GM04503 (cell line): ENCODE measurements at places on chromosomes 7 and 10.

DNA sequence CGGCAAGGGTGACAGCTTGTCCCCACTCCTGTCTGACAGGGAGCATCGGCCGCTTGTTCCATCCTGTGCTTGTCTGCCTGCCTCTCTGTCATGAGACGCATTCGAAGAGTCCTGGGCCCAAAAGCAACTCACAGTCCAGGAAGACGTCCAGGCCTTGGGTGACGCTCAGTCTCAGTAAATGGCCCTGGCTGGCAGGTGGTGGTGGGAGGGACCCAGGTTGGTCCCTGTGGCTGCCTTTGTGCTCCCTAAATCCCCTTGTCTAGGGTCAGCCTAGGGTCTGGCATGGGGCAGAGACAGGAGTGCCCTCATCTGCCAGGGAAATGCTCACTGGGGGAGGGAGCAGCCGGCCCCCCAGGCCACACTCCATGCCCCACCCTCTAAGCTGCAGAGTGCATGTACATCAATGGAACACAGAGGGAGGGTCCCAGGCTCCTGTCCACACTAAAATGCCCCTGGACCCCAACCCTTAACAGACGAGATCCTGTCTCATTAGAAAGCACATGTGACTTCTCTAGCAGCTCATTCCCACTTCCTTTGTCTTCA, 295.2 kb upstream of the ZNF32 start:
- no peak for DNase-seq

DNA sequence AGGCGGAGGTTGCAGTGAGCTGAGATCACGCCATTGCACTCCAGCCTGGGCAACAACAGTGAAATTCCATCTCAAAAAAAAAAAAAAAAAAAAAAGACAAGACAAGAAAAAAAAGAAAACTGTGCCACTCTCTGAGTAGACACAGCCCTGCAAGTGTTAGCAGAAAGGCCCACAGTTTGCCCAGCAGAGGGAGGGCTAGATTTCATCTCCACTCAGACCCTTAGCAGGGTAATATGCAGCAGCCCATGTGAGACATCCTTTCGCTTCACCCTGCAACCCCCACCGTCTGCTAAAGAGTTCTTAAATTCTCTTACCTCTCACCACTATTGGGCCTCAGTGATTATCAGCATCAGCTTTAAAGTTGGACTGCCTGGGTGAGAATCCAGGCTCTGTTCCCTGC, 38.2 kb downstream of the CTNNA3 start:
- no peak for DNase-seq

- no peak for DNase-seq
Observed at GRCh38 chr7:134313543-134313942, 3.2 kb downstream of the SLC35B4 start.

- no peak for DNase-seq
Observed at GRCh38 chr7:26153241-26153822, 1.3 kb downstream of the NFE2L3 start.

GRCh38 chr7:70303780-70304179, 705.5 kb downstream of the AUTS2 start:
- DNase-seq = no peak

DNA sequence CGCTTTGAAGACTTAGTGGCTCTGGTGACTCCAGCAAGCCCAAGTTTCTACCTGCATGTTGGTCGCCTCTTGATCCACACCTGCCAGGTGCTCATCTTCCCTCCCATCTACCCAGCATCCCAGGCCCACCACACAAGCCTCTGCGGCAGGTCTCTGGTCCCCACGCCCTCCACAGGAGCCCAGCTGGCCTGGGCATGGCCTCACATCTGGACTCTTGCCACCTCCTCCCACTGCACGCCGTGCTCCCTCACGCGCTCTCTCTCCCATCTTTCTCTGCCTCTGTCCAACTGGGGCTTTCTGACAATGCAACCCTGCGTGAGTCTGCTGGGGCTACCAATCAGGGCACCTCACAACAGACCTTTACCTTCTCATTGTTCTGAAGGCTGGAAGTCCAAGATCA, 50.2 kb upstream of the FGFR2 start:
- no peak for DNase-seq

GRCh38 chr7:37973915-37974314, 53.5 kb downstream of the EPDR1 start:
- DNase-seq = no peak

GRCh38 chr7:12738665-12739064, 51.2 kb downstream of the ARL4A start:
- no peak for DNase-seq

DNA sequence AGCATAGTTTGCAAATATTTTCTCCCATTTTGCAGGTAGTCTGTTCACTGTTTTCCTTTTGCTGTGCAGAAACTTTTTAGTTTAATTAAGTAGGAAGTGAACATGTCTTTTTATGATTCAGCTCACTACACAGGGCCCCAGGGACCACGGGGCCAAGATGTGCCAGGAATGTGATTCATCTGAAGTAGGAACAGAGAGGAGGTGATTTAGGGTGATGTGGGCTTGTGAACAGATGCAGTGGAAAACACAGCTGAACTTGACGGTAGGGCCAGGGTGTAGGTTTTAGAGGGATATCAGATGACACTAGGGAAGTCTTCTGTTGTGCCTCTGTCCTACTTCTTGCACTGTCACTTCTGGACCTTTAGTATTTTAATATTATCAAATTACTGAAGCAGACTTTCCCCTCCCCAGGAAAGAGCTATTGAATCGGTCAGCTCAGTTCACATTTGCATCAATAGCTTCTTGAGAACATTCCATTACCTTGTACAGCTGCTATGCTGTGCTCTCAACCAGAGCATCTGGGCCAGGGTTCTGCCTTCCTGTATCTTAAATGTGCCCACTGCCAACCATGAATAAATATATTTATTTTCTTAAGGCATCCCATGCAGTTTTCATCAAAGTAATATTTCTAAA, 96.9 kb downstream of the OSBPL3 start:
- peak; percentile 72 for DNase-seq

GRCh38 chr10:11257440-11258090, 239.9 kb downstream of the CELF2 start:
- DNase-seq = no peak

- DNase-seq = no peak
Observed at GRCh38 chr10:44993226-44993921, 7.3 kb upstream of the ZNF22 start.

- no peak for DNase-seq
Observed at GRCh38 chr10:97463363-97464132, 17.6 kb downstream of the ZDHHC16 start.

DNA sequence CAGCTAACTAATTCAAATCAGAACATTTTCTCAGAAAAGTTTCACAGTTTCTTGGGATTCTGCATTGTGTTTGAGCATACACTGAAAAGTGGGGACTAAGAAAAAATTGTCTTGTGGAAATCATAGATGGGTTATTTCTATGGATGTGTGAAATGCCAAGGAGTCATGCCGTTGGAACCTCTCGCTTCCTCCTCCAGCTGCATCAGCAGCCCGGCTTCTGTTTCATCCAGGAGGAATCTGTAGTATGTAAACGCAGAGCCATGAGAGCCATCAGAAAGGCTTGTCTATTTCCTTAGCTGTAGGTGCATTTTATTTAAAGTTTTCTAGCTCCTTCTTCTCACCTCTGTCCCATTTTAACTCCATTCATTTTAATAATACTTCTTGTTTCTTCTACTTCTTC, 1144.1 kb downstream of the GATA3 start:
- peak; percentile 19 for DNase-seq

GRCh38 chr10:115829521-115830205, 443.3 kb downstream of the GFRA1 start:
- DNase-seq = peak; percentile 60

DNA sequence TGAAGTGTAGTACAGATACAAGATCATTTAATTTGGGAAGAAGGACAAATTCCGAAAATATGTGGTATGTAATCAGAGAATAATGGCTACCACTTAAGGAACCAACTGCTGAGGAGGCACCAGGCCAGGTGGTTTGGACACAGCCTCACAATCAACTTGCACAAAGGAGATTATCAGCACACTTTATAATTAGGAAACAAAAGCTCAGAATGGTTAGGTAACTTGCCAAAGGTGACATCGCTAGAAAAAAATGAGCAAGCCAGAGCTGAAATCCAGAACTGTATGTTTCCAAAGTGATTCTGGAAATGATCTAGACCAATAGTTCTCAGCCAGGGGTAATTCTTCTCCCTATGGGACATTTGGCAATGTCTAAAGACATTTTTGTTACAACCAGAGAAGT, 36.6 kb downstream of the ERCC6 start:
- peak; percentile 17 for DNase-seq

GRCh38 chr10:79159141-79159651, 90.4 kb downstream of the ZMIZ1 start:
- peak; percentile 66 for DNase-seq

GRCh38 chr10:53331460-53331859, 558.9 kb upstream of the MBL2 start:
- DNase-seq = no peak

- DNase-seq = peak; percentile 92
Observed at GRCh38 chr10:110357252-110357780, 52.6 kb upstream of the SMNDC1 start.

GRCh38 chr7:157893535-157894044, 556.8 kb downstream of the DNAJB6 start:
- DNase-seq = no peak

DNA sequence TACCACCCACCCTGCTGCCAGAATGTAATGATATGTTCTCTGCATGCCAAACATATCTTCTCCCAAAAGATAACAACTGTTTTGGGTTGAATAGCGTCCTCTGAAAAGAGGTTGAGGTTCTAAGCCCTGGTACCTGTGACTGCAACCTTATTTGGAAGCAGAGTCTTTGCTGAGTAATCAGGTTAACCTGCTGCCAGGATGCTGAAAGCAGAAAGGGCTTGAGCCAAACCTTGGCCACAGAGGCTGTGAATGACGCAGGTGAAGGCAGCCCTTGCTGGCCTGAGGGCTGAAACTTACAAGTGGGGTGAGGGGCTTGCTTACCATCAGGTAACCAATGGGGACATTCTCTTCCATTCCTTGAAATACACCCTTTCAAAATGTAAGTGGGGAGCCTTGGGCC, 151.8 kb upstream of the RHEB start:
- no peak for DNase-seq

GRCh38 chr7:116421298-116421697, 78.2 kb upstream of the CAV2 start:
- DNase-seq = no peak

GRCh38 chr7:47814905-47815613, 133.2 kb downstream of the PKD1L1 start:
- no peak for DNase-seq

DNA sequence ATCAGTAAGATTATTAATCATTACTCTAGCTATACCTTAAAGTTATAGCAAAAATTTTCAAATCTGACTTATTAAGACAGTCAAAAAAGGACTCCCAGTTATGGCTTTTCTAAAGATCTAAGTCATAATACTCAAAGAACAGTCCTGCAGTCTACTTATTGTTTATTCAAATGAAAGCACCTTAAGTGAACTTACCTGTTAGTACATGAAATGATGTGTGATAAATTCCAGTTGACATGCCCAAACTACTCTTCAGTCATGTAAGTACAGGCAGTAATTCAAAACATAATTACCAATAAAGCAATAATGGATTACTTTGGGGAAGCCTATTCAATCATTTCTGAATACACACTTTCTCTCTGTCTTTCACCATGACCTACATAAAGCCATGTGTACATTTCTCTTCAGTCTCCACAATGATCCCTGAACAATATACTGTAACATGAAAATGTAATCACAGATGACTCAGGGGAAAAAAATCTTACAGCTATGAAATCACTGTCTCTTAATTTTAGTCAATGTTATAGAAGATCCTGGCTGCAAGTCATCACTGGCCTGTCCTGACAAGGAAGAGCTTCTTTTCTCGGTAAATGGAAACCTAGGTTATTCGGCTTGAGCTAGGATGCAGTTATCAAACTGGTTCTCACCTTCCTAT, 420.7 kb upstream of the LRRTM3 start:
- no peak for DNase-seq

DNA sequence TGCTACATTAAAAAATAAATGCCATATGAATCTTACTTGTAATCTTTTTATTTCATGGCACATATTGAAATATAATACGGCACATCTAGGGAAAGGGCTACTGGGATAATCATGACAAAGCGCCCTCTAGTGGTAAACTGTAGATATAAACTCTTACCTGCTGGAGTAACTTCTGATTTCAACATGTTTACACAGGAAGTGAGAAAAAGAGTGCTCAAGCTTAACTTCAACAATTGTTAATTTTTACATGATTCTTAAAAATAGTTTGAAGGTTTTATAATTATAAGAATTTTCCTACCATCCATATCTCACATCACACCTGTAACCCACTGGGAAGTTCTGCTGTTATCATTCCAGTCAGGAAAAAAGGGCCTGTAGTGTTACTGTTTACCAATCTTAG, 2.0 kb upstream of the HEPACAM2 start:
- no peak for DNase-seq

DNA sequence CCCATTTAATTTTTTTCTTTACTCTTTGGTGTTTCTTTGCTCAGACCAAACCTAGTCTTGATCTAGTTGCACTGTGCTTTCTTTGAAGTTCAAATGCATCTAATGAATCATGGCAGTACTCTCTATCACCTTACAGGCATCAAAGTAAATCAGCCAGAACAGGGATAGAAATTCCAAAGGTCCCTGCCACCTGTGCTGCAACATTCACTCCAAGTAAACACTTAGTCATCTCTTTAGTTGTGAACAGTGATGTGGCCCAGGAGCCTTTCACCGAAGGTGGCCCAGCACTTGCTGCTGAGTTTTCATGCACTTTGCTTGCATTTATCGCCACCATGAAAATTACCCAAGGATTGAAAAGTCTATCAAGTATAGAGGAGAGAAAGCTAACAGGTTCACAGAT, 314.1 kb upstream of the ETV1 start:
- no peak for DNase-seq

DNA sequence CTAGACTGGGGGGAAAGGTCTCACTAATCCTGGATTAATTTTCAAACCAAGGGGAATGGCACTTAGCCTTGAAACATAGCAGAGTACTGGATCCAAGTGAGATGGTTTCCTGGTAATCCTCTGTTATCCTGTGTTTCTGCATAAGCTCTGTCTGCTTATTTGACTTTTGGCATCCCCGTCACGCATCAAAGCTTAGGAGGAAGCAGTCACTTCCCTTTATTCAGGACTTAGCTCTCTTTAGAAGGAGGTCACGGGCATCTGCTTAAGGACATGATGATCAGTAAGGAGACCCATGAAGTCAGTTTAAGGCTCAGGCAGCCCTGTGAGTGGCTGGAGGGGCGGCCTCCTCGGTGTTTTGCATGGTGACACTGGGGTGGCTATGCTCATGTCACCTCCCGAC, 30.0 kb downstream of the TSPAN15 start:
- no peak for DNase-seq
